ENCODE measurements at places on chromosomes 1 and 21.

GRCh38 chr1:29343476-29343875 lies 107.2 kb downstream of the PTPRU start:
- DNase-seq: no peak

- DNase-seq: no peak
These were observed 307.0 kb downstream of the ST6GALNAC3 start for GRCh38 chr1:76381450-76382097.

GRCh38 chr1:159790237-159790917 lies 9.6 kb downstream of the DUSP23 start:
- peak; percentile 21 for DNase-seq

- peak; percentile 58 for DNase-seq
These were observed 39.7 kb downstream of the RNASEL start for GRCh38 chr1:182549346-182549745.

- no peak for DNase-seq
These were observed 516.6 kb upstream of the RGS18 start for GRCh38 chr1:191641420-191642260.

- no peak for DNase-seq
These were observed 367.3 kb downstream of the PTPRU start for GRCh38 chr1:29603622-29604021.

DNA sequence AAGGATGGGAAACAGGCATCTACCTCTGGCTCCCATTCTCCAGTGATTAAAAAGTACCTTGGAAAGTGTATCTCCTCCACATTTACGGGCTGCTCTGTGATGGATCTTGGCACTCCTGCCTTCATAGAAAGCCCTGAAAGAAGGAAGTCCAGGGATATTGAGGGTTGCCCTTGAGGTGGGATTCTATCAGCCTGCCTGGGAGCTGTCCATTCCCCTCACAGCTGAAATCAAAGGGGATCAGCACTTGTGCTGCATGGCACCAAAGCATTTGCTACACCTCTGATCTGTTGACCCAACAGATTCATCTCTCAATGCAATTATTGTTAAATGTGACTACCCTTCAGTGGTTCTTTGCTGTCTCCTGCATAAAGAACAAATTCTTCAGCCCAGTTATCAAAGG lies 442.0 kb upstream of the RUNX1 start:
- no peak for DNase-seq

DNA sequence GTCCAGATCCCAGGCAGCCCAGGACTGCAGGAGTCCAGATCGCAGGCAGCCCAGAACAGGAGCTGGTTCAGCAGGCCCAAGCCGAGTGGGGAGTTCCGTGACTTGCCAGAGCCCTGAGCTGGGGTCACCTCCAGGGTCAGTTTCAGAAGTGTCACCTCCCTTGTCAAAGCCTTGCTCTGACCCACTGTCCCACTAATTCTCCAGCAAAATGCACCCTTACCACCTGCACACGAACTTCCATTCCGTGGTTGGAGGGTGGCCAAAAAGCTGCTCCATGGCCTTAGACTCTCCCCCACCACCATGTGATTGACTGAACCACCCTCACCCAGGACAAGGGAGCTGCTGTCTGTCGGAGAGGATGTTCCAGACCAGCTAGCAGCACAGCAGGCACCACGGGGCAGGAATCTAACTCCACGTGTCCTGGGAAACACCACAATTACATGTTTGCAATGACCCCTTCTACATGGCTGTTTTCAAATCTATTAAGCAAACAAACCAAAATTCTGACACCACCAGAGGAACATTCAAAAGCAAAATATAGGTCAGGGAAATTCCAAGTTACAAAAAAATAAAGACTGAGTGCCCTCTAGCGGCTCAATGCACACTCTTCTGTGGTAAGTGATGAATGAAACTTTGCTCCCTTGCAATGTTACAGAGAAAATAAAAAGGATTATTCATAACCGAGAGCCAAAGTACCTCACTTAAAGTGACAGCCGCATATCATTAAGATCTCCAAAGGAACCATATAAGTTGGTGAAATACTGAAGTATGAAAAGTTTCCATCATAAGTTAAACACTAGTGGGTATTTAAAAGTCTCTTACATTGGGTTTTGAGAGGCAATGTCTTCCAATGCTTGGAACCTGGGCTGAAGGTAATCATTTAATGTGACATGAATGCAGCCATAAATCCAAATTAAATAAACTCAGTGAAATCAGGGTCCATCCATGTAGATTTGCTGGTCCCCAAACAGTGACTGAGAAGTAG lies 76.3 kb downstream of the NPHP4 start:
- peak; percentile 67 for DNase-seq

DNA sequence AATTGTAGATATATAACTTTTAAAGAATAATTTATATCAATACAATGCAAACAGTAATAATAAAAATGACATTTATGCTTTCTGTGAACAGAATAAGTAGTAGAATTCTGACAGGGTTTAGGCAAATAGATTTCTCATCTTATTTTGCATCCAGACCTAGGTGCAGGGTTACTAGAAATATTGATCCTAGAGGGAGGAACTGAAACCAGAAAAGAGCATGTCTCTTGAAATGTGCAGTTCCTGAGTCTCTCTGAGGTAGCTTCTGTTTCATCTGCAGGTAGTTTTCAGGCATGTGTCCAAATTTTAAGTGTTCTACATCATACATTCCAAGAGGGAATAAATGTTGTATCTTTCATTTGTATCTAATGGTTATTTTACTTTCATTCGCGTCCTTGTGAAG lies 631.9 kb upstream of the ADGRL4 start:
- DNase-seq: no peak

DNA sequence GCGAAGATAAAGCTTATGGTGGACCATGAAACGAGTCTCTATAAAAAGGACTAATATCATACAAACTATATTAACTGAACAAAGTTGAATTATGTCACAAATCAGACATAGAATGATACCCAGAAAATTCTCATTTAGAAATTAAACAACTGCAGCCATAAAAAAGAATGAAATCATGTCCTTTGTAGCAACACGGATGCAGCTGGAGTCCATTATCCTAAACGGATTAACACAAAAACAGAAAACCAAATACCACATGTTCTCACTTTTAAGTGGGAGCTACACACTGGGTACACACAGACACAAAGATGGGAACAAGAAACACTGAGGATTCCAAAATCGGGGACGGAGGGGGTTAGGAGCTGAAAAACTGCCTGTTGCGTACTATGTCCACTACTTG lies 11.5 kb downstream of the COP1 start:
- no peak for DNase-seq

- no peak for DNase-seq
These were observed 10.0 kb downstream of the PDPN start for GRCh38 chr1:13593511-13594131.

DNA sequence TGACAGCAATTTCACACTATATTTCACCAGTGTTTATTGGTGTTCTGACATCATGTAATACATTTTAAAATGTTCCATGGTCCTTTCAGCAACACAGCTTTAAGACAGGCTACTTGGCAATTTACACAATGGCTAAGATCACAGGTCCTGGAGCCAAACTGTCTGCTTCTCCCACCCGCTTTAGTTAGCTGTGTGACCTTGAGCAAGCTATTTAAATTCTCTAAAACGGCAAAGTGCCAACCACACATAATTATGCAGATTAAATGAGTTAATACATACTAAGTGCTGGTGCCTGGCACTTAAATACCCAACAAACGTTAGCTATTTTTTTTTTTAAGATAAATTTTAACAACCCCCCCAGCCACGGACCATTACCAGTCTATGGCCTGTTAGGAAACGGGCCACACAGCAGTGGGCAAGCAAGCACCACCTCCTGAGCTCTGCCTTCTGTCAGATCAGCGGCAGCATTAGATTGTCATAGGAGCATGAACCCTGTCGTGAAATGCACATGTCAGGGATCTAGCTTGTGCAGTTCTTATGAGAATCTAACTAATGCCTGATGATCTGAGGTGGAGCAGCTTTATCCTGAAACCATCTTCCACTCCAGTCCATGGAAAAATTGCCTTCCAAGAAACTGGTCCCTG lies 26.9 kb downstream of the SOD1 start:
- DNase-seq: peak; percentile 82

All from G401 (cell line).